Peyer's patch (tissue), 4 donors: ENCODE measurements at places on chromosomes 11 and 22. TPM values are rescaled to one million over a fixed set of nuclear protein-coding genes. Genes with fewer than 3 reads are reported as not detected.

DNA sequence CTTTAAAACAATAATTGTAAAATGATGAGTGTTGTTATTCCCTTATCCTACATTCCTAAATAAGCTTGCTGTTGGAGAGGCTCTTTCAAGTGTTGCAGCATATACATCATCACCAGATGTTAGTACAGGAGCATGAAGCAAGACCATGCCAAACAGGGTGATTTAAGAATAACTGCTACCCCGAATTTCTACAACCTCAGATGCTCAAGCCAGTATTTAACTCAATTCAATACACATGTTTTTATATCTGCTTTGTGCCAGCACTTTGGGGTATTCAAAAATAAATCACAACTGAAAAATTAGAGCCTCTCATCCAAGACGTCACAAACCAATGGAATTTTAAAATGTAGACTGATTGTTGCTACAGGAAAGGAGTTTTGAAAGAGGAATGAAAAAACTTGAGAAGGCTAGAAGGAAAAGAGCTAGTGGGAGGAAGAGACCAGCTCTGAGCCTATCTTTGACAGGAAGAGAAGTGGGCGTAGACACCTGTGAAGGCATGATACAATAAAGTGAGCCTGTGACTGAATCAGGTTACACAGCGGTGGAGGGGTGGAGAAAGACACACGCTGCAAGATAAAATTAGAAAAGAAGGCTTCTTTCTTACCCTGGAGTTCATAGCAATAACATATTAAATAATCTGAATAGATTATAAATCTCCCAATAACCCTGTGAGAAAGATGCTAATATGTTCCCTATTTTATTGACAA, 95.8 kb downstream of the DLG2 start:
- no peak for DNase-seq

DNA sequence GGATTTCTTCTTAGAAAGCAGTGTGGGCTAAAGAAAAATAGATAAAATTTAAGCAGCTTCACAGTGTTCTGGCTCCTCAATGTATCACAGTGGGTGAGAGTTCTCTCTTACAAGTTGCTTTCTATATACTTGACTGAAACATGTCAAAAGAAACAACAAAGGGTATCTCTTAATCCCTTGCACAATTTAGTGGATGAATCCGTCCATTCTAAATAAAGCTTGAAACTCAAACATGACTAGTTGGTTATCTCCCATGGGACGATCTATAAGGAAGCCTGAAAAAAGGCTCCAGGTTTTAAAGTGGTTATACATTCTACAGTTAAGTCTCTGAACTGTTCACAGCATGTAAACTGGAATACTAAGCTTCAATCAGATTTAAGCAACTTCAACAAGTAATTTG, 993.1 kb upstream of the CNTN5 start:
- no peak for DNase-seq

GRCh38 chr11:962688-963087, 37.0 kb downstream of the AP2A2 start:
- DNase-seq, result no peak

- peak; percentile 54 for DNase-seq
Observed at GRCh38 chr11:47616726-47617416, 22.7 kb upstream of the C1QTNF4 start.

DNA sequence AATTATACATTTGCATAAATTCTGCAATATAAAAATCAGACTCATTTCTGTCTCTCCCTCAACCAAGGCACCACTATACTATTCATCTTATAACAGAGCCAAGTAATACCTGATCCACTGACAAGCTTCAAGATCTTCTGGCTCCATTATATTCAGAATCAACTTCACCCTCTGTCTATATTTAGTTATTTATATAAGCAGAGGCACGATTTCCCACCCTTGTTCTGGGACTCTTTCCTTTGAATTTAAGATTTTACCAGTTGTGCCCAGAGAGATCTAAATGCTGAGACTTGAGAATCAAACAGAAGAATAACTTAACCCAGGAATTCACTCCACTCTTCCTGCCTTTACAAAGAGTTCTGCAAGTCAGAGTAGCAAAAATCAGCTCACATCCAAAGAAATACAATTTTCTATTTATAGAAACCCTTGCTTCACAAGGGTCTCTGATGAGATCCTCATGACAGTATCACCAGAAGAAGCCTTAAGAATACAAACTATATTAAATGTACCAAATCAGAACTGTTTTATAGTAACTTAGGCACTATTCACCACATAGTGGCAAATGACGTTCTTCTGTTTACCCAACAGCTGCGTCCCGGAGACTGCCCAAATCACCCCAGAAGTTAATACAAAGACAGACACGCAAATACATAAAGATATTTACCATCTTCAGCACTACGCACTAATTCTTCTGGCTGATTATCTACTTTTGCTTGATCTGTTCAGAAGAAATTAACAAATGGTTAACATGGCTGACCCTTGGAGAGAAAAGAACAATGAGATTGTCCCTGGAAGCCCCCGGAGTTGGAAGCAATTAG, 32.3 kb upstream of the CCDC89 start:
- DNase-seq, result no peak

- DNase-seq, result no peak
Observed at GRCh38 chr22:26502688-26503561, 9.3 kb downstream of the TFIP11 start.

- no peak for DNase-seq
Observed at GRCh38 chr11:33454264-33454663, 197.1 kb downstream of the HIPK3 start.

- DNase-seq, result no peak
Observed at GRCh38 chr11:126743628-126744027, 256.9 kb downstream of the KIRREL3 start.

GRCh38 chr11:65505466-65506289, 6.8 kb downstream of the MALAT1 start:
- no peak for DNase-seq

DNA sequence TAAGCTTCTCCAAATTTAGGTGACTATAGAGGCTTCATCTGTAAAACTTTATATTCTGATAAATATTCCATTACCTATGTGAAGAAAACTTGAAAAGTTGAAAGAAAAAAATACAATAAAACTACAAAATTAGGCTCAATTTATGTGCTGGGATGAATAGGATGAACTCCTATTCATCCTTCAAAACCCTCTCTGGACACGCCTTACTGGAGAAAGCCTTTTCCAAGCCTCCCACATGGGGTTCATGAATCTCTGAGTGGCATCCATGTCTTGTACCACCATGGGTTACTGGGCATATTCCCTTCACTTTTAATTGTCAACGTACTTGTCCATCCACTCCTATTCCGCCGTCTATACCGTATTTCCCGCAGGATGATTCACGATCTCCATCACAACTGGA, 55.7 kb downstream of the MN1 start:
- no peak for DNase-seq

DNA sequence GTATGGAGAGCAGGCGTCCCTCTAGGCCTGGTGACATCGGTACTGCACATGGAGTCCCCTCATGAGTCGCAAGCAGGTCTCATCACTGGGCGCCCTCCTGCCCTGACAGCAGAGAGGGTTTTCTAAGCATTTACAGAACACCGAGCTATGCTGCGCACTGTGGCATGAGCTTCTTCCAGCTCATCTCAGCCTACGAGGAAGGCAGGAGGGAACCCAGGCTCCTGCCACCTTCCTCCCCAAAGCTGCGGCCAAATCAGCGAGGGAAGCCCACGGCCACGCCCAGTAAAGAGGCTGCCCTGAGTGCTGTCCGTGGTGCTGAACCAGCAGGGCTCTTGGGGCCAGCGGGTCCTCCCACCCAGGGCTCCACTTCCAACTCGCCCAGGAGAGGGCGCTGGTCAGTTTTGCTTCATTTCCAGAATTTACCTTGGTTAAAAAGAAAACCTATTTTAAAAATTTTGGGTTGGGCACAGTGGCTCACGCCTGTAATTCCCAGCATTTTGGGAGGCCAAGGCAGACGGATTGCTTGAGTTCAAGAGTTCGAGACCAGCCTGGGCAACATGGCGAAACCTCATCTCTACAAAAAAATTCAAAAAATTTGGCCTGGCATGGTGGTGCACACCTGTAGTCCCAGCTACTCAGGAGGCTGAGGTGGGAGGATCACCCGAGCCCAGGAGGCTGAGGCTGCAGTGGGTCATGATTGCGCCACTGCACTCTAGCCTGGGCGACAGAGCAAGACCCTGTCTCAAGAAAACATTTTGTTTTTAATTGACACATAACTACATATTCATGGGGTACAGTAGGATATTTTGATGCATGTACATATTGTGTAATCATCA, 34.2 kb downstream of the PHF21B start:
- peak; percentile 61 for DNase-seq

DNA sequence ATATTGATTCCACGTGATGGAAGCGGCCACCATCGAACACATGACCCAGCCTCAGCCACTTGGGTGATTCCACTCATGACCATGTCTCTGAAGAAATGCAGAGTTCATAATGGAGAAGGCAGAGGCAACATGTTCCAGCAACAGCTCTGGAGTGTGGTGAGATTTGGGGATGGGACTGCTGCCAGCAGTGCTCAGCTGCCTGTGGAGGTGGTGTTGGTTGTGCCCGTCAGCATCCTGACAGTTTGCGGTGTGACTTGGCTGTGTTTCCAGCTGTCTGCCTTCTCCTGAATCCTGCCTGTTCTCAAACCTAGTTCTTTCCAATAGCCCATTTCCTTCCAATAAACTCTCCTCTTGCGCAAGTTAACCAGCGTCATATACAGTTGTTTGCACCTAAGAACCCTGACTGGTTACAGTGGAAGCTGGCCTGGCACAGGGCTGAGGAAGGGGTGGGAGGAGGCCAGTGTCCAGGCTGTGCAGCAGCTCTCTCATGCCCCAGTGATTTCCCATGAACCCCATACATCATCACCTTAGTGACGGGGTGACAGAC, 22.0 kb upstream of the OR8B8 start:
- DNase-seq, result no peak

DNA sequence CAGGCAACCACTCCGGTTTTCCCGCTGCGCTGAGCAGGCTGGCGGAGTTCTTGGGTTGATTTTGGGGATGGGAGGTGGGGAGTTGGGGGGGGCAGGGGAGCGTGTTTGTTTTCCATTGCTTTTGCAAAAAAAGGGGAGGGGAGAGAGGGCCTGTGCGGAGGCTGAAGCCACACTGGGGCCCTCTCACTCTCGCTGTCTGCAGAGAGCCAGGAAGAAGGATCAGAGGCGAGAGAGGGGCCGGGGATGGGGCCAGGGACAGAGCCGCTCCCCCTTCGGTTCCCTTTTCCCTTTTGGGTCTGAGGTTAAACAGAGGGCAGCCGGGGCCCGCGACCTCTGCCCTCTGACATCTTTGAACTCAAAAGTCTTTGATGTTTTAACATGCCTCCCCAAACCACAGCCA, 17.4 kb upstream of the H19 start:
- no peak for DNase-seq

DNA sequence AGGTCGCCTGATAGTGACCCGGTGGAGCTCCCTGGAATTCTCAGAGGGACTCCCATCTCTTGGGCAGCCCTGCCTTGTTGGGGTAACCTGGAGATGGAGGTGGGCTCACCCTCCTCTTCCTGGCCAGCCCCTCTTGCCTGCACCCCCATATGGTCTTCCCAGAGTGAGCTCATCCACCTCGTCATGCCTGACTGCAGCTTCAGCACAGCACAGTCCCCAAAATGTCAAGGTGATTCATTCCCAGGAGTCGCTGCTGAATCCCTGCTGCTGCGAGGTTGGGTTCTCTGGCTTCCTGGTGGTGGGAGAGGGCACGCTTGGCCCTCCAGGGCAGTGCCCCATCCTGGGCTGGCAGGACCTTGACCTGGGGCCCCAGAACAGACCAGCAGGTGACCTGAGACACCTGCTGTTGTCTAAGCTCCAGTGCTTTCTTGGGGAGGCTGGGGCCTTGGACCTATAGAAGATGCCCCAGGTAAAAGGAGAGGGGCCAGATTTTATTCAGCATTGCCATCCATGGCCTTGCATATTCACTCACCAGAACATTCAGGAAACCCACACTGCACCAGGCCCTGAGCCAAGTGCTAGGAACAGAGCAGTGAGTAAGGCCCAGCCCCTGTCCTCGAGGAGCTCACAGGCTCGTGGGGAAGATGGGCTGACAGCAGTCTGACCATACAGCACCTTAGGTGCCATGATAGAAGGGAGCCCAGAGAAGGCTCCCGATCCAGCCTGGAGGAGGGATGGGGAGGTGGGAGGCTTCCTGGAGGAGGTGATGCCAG, 72.9 kb downstream of the CACNA1I start:
- no peak for DNase-seq

DNA sequence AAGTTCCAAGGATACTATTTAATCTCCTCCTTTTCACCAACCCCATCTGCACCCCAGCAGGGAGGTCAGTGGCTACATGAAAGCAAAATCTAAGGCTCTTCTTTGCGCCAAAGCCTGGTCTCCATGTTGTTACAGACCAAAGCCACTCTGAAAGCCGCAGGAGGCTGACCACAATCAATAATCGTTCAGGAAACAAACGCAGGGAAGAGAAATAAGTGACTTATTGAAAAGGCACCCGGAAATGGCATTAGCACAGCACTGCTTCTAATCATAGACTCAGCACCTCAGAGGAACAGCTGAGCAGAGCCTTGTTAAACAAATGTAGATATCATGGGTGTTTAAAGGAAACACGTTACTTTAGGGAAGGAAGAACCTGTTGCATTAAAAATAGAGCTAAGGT, 183.9 kb downstream of the KIRREL3 start:
- no peak for DNase-seq

DNA sequence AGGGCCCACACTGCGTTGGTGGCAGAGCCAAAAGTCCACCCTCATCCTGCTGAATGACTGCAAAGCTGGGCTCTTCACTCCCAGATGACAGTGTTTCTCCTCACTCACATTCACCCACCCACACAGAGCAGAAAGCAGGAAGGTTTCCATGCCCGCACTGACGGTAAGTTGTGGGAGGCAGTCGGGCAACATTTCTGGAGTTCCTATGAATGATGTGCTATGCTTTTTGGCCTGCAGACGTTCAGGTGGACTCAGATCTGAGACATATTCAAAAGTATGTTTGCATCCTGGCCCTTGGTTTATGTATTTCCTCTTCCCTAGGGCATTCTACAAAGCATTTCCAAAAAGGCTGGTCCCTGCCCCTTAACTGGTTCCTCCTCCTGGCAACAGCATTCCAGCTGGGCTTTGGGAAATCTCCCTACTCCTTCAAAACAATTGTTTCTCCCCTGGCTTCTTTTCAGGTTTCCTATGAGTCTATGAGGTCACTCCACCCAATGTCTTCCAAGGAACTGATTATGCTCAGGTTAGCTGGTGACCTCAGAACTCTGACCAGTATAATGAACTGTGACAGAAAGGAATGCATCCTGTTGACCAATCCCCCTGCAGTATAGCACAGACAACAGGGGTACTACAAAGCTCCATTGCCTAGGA, 36.4 kb downstream of the PACSIN2 start:
- no peak for DNase-seq

GRCh38 chr11:91947215-91947820, 277.3 kb upstream of the FAT3 start:
- DNase-seq, result no peak

Gene GP1BB
- total RNA-seq, result 2.7 TPM

Gene NNMT
- 43.6 TPM for total RNA-seq

Gene NCAM1
- 42.9 TPM for total RNA-seq

Gene NFAM1
- total RNA-seq, result 2.4 TPM

Gene GUCY1A2
- 0.67 TPM for total RNA-seq

Gene SLC22A9
- not detected for total RNA-seq

Gene DGCR6L
- total RNA-seq, result 38.9 TPM

Gene ST3GAL4
- 7.5 TPM for total RNA-seq

Gene OR5A1
- not detected for total RNA-seq

Gene EMID1
- 5.8 TPM for total RNA-seq
